ENCODE measurements at places on chromosomes 6 and 20.
A peak's percentile ranks its signal among the peaks of the same experiment; 100 is the strongest.

DNA sequence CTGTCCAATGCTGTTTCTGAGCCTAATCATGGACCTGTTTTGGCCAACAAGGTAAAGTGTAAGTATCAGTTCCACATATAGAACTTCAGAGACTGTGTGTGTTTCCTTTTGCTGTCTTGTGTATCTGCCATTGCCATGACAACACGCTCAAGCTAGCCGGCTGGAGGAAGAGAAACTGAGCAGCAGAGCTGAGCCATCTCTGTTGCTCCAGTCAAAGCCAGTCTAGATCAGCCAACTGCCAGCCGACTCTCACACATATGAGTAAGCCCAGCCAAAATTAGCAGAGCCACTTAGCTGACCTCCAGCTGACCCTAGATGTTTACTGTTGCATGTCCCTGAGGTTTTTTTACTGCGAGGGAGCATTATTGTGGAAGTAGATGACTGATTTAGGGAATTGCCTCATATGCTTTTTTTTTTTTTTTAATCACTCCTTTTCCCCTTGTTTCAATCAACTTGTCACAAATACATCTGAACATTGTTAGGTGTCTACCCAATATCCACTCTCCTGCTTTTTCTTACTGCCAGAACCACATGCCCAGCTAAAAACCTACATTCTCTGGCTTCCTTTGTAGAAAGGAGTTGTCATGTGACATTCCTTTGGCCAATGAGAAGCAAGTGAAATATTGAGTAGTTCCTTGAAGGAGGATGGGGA, 304.3 kb upstream of the SUPT3H start:
- no peak for DNase-seq

- no peak for DNase-seq
These were observed 122.0 kb downstream of the HTR1B start for GRCh38 chr6:77341058-77341986.

DNA sequence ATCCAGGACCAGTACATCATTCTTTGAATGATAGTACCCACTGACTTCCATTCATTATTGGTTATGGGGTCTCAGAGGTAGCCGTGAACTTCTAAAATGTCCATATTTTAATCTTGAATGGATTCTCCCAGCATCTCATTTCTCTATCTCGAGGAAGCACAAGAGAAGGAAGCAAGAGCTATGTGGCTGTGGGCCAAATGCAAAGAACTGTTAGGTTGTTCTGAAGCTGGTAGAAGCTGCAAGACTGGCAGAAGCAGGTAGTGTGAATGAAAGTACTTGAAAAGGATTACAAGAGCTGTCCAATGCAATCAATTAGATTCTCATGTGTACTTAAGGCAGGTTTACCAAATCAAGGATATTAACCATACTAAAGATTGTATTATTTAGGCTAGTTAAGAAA, 1131.8 kb downstream of the GRIK2 start:
- DNase-seq = no peak

- DNase-seq = no peak
These were observed 733.0 kb downstream of the GRIK2 start for GRCh38 chr6:102126488-102126887.

- DNase-seq = no peak
These were observed 41.5 kb downstream of the CTCFL start for GRCh38 chr20:57483287-57484050.

GRCh38 chr6:21265034-21265729, 328.4 kb upstream of the SOX4 start:
- DNase-seq = no peak

DNA sequence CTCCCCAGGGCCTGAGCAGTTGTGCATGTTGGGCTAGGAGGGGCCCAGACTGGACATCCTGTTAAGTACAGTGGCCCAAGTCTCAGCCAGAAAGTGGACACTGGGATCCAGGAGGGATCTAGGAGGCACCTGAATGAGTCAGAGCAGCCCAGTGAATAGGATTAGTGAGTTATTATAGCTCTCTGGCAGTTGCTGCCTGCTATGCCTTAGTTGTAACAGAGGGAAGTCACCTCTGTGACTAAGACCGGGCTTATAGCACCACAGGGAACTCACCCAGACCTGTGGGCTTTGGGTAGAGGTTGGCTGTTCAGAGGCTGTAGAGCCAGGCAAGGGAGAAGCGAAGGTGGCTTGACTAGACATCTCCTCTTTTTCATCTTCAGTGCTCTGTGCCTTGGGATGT, 39.0 kb upstream of the AAR2 start:
- DNase-seq = no peak

- DNase-seq = peak; percentile 28
These were observed 13.0 kb upstream of the F13A1 start for GRCh38 chr6:6333501-6333900.

DNA sequence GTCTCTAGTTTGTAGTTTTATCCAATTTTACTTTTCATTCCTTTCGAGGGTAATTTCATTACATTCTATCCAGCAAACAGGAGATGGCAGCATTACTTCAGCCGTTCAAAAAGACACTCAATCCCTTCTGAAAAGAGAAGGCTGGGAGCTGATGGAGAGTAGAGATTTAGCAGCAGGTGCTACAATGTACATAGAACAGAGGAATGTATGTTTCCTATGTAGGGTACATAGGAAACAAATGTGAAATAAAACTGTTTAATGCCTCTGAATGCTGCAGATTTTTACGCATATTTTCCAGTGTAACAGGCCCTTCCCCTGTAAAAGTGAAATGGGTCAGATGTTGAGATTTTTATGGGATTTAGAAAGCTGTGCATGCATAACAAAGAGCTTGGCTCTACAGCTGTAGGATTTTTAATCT, 16.0 kb downstream of the RPS12 start:
- no peak for DNase-seq

GRCh38 chr6:168180548-168181011, 101.6 kb upstream of the FRMD1 start:
- DNase-seq = no peak

GRCh38 chr6:166308769-166309589, 787 bp upstream of the PRR18 start:
- no peak for DNase-seq
